ENCODE measurements at places on chromosomes 13 and 19.

DNA sequence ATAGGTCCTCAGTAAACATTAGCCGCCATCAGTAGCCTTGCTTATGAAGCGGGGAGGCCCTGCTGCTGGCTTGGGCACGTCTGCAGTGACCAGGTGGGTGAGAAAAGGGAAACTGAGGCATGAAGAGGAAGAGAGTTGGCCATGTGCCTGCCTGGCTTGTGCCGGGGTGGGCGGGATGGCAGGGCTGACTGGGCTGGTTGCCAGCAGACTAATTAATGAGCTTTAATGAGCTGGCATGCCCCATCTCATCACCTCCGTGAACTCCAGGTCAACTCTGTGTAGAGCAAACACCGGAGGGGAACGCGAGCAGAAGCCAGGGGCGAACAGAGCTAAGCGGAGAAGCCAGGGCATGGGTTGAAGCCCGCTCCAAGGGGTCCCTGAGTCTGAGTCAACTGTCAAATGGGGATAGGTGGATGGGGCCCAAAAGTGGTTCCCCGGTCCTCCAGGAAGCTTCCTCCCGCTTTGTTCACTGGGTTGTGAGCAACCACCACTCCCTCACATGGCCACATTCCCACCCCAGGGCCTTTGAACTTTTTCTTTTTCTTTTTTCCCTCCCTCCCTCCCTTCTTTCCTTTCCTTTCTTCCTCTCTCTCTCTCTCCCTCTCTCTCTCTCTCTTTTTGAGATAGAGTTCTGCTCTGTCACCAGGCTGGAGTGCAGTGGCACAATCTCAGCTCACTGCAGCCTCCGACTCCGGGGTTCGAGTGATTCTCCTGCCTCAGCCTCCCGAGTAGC lies 8.7 kb downstream of the NR2F6 start:
- DNase-seq: no peak

DNA sequence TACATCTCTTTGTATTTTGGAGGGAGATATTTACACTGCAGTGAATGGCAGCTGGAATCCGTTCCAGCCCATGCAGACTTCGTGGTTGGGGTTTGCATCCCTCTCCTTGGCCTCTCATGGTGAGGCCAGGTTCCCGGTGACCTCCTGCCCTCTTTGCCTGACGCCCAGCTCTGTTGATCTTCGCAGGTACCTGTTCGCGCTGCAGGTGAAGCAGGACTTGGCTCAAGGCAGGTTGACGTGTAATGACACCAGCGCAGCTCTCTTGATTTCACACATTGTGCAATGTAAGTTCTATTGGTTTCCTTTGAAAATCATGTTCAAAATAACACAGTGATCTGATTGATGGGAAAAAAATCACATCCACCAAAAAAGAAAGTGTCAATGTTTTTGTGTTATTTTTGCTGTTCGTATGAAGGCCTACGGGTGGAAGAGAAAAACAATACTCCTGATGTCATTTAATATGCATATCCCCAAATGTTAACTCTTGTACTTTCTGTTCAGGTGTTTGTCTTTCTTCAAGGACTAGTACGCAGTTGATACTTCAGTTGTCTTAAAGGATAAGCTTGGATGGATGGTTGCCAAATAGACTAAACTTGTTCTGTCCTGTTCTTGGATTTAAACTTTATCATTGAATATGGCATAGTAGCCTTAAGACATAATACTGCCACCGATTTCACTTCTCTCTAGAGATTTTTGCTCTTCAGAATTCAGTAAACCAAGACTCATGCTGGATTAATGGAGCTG lies 199.1 kb downstream of the STK24 start:
- no peak for DNase-seq

- DNase-seq: no peak
Measured at GRCh38 chr13:26983543-26984320, 187.9 kb downstream of the USP12 start.

GRCh38 chr13:112926993-112927392 lies 42.0 kb upstream of the MCF2L start:
- no peak for DNase-seq

DNA sequence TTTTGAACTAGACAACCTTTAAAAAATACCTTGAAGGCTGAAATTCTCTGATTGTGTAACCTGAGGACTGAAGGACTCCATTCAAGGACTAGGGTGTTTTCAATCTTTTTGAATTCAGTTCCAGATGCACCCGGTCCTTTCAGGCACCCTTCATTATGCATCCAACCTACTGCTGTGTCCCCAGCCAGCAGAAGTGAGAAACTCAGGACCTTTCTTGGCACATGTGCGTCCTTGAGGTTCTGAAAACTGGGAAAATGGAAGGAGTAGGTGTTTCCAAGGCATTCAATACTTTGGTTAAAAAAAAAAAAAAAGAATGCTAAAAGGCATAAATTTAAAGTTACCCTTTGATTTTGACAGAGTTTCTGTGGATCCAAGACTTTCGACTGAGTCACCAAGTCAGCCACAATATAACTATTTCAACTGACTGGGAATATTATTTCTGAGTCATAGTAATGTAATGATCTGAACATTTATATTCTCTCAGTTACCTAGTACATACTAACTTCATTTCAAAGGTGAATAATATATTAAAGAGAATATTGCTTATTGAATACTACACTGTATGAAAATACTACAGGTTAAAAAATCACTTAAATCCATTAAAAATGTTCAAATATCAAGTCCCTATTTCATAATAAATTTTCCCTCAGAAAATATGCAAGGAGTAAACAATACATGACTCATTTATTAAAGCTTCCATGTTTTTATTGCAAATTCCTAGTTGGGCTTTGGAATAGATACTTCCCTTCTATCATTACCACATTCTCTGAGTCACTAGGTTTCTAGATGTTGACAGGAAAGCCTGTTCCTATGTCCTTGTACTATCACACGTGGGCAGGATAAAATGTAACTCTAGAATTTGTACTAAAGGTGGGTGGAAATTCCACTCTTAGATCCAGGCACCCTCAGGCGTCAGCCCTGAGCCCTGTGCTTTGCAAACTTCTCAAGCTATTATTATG lies 2.4 kb upstream of the ITGBL1 start:
- no peak for DNase-seq

DNA sequence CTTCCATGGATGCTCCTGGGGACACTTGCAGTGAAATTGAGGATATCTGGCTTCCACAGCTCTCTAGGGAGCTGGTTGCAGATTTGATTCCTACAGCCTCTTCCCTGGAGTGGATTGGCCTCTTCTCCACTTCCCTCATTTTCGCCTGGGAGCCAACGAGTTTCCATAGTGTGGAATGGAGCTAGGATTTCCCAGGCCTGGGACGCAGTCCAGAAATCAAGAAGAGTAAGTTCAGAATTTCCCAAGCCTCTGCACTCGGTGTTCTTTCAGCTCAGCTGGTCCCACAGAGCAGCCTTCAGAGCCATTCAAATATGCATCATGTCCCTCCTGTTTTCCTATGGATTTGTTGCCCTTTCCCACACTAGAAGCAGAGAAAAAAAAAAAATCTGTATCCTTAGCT lies 68.2 kb downstream of the RAP2A start:
- DNase-seq: no peak

- DNase-seq: no peak
Measured at GRCh38 chr19:3979674-3980352, 5.5 kb downstream of the EEF2 start.

GRCh38 chr13:113906571-113906970 lies 42.7 kb upstream of the GAS6 start:
- DNase-seq: no peak

DNA sequence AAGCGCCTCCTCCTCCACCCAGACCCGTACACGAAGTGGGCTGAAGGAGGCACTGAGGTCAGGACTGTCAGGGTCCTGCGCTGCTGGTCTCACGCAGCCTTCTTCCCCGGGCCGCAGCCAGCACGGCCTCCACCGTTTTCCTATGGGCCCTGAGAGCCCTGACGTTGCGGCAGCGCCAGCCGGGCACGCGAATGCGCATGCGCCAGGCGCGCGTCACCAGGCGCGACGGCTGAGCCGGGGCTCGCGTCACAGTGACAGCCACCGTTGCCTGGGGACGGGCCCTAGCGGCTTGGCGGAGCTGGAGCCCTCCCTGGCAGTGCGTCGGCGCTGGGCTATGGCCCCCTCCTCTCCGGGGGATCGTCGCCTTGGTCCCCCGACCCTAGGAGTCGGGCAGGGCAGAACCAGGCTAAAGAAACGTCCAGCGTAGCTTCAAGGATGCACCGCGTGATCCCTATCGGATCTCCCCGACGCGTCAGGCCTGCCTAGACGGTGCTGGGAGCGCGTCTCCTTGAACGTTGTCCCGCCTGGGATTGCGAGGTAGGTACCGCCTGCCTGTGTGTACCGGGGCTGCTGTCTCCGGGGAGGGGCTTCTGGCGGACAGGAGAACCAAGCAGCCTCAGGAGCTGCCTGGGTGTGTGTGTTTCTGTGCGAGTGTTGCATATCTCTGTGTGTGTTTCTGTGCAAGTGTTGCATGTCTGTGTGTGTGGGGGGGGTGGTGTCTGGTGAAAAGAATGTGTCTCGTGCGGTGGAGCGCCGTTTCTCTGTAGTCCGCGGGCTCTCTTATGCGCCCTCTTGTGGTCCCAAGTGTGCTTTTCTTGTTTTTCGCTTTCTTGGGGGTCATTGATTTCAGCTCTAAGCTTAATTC lies 43.2 kb downstream of the ZNF571 start:
- peak; percentile 72 for DNase-seq

DNA sequence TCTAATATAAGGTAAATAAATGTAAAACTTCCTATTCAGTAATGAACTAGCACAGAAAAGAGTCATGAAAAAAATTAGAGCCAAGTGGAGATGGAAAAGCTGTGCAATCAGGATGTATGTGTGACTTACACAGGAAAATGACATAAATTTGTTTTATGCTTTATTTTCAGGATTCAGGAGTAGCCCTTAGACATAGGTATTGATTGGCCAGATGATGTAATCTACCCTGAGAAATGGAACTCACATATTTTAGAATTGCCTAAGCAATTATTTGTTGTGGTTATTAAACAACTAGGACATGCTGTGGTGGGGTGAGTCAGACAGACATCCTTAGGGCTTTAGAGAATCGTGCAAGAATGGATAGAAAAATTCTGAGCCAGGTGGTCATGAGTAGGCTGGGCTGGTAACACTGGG lies 110.6 kb downstream of the PCDH9 start:
- DNase-seq: no peak

DNA sequence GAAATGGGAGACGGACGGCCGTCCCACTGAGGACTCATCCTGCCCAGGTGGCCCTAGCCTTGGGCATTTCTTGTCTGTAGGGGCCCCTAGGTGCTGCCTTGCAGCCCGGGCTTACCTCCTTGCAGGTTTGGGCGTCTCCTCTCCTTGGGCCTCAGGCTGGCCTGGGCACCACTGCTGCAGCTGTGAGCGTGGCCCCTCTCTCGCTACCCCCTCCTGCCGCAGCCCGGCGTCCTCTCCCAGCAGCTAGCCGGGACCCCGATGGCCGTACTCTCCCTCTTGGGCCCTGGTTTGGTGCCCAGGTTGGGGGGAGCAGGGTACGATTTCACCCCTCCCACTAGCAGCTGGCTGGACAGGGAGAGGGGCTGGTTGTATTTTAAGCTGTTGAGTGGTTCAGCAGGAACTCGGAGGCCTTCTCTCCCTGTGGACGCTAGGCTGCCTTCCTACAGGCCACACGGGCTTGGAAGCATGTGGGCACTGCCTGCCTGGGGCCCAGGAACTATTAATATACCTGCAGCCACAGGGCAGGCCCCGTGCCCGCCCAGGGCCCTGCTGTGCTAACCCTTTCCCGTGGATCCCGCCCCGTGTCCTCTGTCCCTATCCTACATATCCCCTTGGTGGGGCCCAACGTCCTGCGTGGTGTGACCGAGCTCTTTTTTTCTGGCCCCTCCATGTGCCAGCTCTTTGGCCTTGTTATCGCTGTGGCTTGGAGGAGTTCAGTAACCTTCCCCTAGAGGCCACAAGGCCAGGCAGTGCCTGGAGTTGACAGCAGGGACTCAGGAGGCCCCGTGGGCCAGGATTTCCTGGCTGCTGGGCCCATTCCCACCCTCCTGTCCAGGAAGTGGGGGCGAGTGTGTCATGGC lies 11.7 kb downstream of the NDUFB7 start:
- DNase-seq: no peak

DNA sequence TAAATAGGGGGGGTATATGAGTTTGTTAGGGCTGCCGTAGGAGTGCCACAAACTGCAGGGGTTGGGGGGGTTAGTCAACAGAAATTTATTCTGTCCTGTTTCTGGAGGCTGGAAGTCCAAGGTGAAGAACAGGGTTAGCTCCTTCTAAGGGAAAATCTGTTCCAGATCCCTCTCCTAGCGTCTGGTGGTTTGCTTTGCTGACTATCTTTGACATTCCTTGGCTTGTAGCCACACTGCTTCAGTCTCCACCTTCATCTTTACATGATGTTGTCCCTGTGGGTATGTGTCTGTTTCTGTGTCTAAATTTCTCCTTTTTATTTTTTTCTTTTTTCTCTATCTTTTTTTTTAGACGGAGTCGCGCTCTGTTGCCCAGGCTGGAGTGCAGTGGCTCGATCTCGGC lies 8.1 kb upstream of the ICAM1 start:
- DNase-seq: no peak

GRCh38 chr13:105725887-105726286 lies 809.6 kb downstream of the EFNB2 start:
- no peak for DNase-seq

All from suppressor macrophage treated with lipopolysaccharide for 4 hours (primary cell).